ENCODE measurements at places on chromosomes 1 and 21. TPM values are rescaled to one million over a fixed set of nuclear protein-coding genes. Genes with fewer than 3 reads are reported as not detected.

The SLC39A1 gene
- total RNA-seq: 145 TPM

The EDARADD gene
- total RNA-seq: 3.3 TPM

The GJB3 gene
- 40.6 TPM for total RNA-seq

- no peak for DNase-seq
These were observed 360.8 kb upstream of the NEGR1 start for GRCh38 chr1:72643142-72643541.

DNA sequence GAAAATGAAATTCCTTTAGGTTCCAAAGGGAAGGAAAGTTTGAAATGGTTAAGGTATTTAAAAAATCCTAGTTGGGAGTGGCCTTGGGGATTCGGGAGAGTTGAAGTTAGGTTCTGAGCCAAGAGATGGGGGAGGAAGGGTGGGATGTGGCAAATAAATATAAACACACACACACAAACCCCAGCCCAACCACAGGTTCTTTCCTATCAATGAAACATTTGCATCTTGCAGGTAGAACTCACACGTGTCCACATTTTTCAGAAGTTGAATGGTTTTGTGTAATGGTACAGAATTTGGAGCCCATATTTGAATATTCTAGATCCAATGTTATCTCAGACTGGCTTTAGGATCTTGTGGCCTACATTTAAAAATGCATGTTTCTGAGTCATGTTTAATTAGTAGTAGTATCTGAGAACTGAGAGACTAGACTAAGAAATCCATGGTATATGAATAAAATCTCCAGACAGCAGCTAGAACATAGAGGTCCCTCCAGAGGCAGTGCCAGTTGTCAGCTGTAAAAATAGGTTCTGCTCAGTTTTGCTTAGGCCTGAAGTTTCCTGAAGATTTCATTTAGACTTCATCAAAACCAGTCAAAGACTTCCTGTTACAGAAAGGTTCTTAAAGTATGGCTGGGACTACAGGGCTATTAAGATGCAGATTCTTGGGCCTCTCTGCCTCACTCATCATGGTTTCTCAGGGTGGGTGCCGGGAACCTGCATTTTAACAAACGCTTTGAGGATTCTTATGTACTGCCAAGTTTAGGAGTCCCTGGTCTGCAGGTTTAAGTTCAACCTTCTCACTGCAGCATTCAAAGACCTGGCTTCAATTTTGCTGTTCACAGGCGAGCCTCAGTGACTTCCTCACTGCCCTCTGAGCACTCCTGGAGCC lies 21.3 kb downstream of the RUNX1 start:
- DNase-seq: no peak

DNA sequence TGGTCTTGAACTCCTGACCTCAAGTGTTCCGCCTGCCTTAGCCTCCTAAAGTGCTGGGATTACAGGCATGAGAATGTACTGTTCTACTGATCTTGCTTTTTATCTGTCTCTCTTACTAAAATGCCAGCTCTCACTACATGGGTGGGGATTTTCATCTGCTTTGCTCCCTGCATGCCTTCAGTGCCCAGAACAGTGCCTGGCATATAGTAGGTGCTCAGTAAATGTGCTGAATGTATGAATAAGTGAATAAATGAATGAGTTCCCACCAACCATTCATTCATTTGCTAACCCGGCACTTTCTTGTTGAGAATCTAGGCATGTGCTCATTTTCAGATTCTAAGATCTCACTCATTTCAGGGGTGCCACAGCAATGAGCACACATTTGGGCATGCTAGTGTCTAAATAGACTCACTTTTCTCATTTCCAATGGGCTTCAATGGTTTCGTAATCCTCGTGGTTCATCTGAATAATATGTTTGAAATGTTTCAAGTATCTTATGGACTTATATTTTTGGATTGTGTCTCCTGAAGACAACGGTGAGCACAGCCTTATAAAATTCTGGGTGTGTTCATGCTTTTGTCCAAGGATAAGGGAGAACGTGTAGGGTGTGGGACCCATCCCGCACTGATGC lies 7.6 kb downstream of the DHRS3 start:
- no peak for DNase-seq

Data from epithelial cell of proximal tubule (primary cell).